Astrocyte of the cerebellum (primary cell): ENCODE measurements at places on chromosomes 16 and 17.

GRCh38 chr16:68993885-68994284, 111.6 kb upstream of the HAS3 start:
- DNase-seq: peak; percentile 72

- no peak for DNase-seq
These were observed 18.5 kb upstream of the TOB1 start for GRCh38 chr17:50884439-50885311.

- DNase-seq: no peak
These were observed 136.4 kb downstream of the CDK5R1 start for GRCh38 chr17:32623196-32623595.

GRCh38 chr16:521381-522210, 5.9 kb upstream of the CAPN15 start:
- DNase-seq: no peak

DNA sequence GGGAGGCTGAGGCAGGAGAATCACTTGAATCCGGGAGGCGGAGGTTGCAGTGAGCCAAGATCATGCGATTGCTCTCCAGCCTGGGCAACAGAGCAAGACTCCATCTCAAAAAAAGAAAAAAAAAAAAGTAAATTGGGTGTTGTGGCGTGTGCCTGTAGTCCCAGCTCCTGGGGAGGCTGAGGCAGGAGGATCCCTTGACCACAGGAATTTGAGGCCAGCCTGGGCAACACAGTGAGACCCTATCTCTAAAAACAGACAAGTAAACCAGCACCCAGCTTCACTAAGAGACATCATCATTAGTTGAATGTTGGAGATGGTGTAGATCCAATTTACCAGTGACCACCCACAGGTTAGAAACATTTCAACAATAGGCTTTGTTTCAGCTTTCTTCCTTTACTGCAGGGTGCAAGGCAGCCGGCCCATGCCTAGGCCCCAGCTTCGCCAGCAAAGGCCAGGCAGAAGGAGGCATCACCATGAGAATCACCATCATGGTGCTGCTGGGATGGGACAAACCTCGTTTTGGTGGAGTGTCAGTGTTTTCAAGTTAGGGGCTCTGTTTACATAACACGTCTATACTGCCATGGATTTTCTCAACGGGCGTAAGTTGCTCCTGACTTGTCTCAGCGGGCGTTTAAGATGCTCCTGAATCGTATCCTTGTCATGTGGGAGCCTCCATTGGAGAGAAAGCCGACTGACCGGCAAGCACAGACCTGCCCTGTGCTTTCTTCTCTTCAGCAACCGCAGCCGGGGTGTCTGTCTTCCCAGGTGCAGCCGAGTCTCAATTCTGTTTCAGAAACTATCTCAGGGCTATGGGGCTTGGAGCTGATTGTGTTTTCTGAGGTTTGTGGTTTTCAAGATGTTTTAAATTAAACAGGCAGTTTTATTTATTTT, 7.3 kb downstream of the TCF25 start:
- DNase-seq: no peak

DNA sequence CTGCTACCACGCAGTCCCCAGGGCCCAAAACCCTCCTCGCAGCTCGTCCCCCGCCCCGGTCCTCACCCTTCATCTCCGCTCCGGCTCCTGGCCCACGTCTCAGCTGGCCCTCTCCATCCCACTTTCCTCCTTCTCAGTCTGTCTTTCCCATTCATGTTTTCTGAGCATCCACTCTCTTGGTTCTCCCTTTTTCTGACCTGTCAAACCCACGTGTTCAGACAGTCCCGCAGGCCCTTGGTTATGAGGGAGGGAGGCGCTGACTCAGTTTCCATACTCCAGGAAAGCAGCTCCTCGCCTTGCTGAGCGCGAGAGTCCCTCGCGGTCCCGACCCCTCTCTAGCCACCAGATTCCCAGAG, 392 bp upstream of the HID1 start:
- no peak for DNase-seq

DNA sequence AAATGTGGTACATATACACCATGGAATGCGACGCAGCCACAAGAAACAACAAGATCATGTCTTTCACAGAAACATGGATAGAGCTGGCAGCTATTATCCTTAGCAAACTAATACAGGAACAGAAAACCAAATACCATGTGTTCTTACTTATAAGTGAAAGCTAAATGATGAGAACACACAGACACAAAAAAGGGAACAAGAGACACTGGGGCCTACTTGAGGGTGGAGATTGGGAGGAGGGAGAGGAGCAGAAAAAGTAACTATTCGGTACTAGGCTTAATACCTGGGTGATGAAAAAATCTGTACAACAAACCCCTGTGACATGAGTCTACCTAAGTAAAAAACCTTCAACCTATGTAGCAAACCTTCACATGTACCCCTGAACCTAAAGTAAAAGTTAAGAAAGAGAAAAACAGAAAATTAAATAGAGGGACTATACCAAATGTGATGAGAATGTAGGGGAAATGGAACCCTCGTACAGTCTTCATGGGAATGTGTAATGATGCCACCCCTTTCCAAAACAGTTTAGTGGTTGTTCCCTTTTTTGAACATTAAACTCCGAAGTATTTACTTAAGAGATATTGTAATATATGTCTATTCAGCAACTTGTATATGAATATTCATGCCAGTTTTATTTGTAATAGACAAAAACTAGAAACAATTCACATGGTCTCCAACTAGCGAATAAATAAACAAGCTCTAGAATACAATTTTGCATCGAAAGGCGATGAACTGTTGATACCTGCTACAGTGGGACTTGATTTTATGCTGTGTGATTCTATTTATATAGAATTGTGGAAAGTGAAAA, 33.9 kb downstream of the AHSP start:
- no peak for DNase-seq

DNA sequence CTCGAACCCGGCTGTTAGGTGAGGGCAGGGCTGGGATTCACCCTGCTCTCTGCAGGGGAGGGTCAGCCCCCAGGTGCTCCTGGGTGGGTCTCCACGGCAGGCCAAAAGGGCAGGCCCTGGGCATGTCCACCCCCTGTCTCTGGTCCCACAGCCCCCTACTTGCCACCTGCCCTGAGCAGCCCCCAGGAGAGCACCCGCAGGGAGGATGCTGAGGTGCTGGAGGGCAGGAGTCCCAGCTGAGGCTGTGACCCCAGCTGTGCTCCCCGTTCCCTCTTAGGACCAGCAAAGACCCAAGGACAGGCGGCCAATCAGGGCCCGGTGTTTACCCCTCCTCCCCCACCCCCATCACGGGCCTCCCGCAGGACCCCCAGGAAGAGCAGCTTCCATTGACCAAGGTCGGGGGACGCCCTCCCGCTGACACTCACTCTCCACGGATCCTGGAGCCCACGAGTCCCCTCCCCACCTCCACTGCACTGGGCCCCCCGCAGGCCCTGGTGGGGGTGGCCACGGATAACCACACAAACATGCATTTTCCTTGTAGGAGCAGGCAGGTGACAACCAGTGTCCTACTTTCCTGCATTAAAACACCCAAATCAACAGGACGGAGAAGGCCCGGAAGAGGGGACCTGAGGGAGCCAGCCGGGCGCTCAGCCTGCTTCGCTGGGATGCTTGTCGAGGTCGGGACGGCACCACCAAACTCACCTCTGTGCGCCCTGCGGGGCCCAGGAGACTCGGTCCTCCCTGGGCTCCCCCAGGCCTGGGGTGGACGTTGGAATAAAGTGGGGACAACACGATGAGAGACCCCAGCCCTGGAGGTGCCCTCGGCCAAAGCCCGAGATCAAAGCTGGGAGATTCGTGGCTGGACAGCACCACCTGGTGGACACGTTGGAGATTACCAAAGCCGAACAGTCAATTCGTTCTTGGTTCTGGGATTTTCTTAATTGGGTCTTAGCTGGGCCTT, 22.5 kb upstream of the ENPP7 start:
- peak; percentile 15 for DNase-seq

DNA sequence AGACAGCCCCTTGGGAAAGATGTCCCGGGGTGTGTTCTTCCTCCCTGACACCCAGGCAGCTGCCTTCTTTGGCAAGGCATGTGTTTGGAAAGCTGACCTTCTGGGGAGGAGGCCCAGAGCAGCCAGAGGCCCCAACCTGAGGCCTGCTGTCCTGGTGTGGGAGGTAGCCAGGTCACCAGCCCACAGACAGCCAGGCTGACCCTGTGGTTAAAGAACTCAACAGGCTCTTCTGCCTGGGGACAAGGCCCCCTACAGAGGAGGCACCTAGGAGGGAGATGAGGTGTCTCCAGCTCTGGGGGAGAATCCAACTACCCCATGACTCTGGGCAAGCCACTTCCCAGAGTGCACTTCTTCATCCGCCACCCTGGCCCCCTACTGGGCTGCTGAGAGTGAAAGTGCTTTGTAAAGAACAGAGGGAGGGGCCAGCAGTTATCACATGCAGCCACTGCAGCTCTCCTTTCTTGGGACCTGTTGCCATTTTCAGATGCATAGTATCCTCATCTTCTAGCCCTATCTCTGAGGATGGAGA, 13.1 kb upstream of the SREBF1 start:
- no peak for DNase-seq

GRCh38 chr16:53052519-53053501, at the start of gene CHD9NB:
Gene CHD9NB, minus strand, starts transcription at chr16:53052897. Its CDS starts 8,739 bp downstream, at chr16:53044158.
- DNase-seq: no peak

DNA sequence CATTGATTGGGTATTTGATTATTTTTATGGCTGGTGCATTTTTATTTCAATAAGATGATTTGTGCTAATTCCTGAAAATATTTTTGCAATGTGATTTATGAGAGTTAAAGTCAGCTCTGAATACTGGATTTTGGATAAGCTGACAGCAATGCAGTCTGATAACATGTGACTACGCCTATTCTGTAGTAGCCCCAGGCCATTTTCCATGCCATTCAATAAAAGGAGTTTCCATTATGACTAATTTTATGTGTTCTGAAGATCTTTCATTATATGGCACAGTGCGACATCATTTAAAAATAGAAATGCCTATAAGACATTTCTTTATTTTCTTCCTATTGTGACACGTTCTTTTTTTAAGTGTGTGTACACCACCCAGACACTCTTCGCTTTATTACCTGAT, 46.3 kb downstream of the KCNJ2 start:
- no peak for DNase-seq

GRCh38 chr17:81080019-81080418, 45.1 kb downstream of the BAIAP2 start:
- no peak for DNase-seq

- no peak for DNase-seq
These were observed 28.7 kb upstream of the SLFN13 start for GRCh38 chr17:35477248-35477647.

DNA sequence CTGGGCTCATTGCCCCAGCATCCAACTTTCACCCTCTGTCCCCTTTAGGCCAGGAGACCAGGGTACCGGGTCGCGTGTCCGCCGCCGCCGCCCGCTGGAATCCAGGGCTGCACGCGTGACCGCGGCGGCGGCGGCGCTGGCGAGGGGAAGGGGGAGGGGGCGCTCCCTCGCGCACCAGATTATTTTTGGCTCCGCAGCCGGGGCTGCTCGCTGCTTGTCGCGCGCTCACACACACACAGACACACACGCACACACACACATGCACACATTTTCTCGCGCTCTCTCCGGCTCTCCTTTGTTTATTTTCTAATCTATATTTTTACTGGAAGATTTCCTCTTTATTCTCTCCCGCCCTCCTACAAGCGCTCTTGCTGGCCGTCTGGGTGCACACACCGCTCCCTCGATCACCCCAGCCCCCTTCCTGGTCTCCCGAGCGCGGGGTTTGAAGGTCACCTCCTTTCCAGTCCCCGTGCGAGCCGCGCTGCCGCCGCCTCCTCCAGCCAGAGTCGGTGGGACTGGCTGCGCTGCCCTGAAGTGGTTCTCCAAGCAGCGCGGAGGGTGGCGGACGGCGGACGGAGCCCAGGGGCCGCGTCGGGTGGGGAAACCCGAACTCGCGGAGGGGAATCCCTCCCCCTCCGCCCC, 921.4 kb upstream of the EEF2KMT start:
- DNase-seq: no peak

- DNase-seq: no peak
These were observed 49.5 kb upstream of the CMIP start for GRCh38 chr16:81394966-81395655.

DNA sequence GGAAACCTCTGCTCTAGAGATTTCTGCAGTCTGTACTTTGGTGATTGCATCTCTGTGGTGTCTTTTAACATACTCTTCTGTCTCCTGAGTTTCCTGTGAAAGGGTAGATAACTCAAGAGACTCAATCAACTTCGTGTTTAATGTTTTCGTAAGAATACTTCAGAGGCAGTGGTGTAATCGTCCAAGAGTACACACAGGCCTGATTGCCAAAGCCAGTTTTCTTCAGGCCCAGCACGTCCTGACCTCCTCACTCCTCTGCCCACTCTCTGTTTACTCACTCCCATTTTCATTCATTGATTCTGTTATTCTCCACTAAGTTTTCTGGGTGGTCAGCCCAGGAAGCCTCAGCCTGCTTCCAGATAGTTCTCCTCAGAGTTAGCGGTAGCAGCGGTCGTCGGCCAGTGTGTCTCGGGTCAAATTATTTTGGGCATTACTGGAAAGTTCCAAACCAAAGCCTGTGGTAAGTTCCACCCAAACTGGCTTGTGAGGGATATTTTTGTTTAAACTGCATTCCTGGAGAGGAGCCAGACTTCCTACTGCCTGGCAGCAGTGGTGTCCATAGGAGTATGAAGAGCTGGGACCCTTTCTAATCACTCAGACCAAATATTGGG, 293.2 kb downstream of the WWOX start:
- DNase-seq: no peak

DNA sequence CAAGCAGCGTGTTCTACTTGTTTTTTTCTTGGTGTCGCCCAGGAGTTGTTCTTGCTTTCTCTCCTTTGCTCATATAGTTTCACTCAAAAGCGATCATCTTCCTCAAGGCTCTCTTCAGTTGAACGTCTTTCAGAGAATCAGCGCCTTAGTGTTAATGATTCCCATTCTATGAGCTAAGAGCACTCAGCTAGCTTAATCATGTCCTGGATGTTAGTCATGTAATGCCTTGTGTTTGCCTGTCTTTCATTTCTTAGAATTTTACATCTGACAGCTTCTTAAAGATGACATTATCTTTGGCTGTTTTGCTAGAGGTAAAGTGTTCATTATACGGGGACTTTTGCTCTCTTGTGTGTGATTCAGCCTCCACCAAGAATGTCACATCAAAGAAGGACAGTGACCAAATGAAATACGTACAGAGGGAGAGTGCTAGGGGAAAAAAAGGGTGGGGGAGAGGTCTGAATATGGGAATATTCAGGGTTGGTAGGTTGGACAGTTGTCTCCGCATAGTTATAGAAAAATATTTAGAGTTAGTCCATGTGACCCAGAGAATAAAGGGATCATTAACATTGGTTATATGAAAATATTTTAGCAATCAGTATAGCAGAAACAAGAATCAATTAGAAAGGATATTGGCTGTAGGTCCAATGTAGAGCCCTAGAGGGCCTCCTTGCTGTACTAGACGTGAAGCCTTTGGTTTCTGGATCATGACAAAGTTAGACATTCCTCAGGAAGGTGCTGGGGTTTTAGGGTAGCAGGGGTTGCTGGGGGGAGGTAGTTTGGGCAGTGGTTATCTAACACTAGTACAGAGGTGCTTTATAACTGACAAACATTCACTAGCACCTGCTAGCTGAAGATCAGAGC, 31.9 kb upstream of the ANKFN1 start:
- DNase-seq: no peak

DNA sequence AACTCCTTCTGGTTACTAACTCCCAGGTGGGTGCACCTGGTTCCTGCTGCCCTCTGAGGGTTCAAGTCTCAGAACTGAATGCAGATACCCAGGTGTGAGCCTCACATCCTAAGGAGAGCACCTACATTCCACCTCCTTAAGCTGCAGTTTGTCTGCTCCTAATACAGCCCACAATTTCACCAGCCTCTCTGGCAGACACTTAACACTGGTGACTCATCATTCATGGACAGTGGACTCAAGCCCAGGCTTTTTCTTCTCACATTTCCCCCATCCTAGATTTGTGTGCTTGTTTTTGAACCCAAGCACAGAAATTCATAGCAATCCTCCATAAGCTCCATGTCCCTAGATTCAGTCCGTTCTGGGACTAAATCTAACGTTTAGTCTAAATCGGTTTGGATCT, 7.0 kb upstream of the MAF start:
- peak; percentile 55 for DNase-seq
